ENCODE measurements at places on chromosomes 1 and 21.

DNA sequence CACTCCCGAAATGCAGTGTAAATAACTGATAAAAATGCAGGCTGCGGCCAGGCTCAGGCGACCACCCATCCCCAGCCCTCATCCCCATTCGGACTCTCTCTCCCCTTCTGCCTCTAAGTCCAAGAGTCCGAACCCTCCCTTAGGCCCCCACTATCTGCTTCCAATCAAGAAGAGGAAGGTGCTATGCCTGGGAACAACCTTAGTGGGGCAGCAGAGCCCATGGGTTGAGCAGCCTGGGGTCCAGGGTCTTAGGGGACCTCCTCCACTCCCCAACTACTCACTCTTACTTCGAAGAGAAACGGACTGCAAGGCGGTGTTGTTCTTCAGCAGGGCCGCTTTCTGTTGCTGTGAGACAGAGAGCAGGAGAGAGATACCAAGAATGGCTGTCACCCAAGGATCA, 12.2 kb downstream of the ARHGEF2 start:
- DNase-seq: no peak

GRCh38 chr1:51726544-51727225, 109.8 kb downstream of the OSBPL9 start:
- DNase-seq: no peak

- no peak for DNase-seq
Observed at GRCh38 chr1:58256041-58256440, 290.5 kb downstream of the OMA1 start.

DNA sequence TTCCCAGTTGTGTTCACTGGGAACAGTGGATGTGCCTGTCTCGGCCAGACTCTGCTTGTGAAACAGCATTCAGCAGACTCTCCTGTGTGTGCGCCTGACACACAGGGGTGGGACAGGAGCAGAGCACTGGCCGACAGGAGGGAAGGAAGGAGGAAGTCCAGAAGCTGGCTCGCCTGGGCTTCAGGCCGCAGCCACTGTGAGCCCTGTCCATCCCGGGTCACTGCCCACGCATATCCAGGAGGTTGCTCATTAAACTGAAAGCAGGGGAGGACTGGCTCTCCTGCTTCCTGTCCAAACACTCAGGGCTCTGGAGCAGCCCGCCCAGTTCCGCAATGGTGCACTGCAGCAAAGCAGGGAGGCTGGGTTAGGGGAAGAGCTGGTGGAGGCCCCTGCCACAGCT, 218.7 kb upstream of the VAMP3 start:
- no peak for DNase-seq

GRCh38 chr1:96416111-96416595, 305.4 kb upstream of the PTBP2 start:
- DNase-seq: no peak

DNA sequence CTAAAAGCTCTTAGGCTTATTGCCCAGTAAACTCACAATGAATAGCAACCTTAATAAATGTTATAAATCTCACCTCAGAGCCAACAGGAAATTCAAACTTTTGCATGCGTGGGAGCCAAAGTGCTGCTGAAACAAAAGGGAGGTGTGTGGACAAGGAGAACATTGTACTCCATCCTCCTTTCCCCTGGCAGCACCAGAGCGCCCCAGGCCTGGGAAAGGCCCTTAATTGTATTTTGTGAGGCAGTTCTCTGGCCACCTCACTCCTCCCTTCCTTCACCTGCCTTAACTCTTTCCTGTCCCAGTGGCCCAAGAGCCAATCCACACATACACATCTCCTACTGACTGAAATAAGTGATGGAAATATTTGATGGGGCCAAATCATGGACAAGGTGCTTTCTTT, 648.5 kb downstream of the LMO4 start:
- no peak for DNase-seq

DNA sequence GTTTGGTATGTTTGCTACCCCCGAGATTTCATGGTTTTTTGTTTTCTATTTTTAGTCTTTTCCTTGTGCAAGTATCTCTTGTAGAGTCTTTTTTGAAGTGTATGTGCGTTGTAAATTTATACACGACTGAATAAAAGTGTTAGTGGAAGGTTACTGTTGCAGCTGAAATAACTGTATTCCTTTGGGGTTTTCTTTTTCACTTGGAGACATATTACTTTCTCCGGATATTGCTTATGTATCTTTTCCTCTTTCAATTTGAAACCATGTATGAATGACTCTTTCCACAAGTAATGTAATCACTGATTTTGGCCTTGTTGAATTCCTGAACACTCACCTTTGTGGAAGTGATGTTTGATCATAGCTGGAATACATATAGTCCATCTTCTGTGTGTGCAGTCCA, 956 bp downstream of the URB2 start:
- no peak for DNase-seq

DNA sequence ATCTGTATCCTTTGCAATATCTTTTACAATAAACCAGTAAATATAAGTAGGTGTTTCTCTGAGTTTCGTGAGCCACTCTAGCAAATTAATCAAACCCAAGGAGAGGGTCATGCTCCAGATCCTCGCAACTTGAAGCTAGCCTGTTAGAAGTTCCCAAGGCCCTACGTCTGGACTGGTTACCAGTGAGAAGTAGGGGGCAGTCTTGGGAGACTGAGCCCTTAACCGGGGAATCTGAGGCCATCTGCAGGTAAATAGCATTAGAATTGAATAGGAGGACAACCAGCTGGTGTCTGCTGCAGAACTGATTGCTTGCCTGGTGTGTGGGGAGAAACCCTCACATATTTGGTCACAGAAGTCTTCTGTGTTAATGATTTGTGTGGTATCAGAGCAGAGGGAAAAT, 190.5 kb downstream of the RYR2 start:
- DNase-seq: no peak

DNA sequence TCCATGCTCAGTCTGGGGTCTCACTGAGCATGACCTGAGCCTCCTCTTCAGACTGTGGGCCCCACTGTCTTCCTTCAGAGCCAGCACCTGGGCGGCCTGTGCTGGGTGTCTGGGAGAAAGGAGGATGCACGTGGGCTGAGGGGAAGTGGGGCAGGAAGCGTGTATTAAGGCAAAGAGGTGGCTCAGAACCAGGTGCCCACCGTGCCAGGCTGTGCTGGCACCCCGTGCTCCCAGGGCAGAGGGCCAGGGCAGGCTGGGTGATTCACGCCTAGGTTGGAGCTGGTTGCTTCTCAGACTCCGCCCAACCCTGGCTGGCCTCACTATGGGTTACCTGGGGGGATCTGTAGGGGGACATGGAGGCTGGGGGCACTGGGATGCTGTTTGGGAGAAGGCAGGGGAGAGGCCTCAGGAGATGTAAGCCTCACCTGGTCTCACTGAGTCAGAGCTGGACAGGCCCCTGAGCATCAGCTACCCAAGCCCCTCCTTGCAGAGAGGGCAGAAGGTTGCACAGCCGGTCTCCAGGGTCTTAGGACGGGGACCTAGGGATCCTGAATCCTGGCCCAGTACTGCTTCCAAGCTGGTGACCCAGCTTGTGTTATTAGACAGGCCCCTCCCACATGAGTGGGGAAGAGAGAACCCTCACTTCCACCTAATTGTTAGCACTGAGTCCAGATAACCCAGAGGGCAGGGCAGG, 18.6 kb upstream of the PADI1 start:
- DNase-seq: no peak

DNA sequence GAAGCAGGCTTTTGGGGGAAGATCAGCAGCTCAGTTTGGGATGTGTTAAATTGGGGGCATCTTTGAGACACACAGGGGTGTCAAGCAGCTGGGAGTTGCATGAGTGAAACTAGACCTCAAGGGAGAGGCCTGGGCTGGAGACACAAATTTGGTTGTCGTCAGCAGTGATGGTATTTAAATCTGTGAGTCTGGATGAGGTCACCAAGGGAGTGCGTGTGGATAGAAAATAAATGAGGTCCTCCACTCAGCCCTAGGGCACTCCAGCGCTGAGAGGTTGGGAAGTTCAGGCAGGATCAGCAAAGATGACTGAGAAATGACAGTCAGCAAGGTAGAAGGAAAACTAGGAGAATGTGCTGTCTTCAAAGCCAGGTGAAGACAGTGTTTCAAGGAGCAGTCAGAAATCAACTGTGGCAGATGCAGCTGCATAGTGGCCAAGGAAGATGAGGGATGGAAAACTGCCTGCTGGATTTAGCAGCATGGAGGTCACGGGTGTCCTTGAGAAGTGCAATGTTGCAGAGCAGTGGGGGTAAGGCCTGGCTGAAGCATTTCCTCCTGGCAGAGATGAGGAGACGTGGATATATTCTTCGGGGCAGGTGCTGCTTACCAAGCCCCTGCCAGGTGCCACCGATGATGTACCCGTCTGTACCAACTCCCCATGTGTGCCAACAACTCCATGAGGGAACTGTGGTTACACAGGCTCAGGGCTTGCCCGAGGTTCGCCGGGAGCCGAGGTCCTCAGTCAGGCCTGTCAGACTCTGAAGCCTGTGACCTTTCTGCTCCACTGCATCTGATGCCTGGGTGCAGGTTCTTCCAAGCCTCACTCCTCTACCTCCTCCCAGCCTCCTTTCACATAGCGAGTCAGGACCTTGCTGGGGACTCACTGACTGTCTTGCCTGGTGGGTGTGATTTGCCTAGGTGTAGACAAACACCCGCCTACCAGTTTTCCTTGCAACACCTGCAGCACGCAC, 11.3 kb downstream of the MAP7D1 start:
- no peak for DNase-seq

- no peak for DNase-seq
Observed at GRCh38 chr1:6627031-6627430, 2.4 kb downstream of the THAP3 start.

- peak; percentile 10 for DNase-seq
Observed at GRCh38 chr21:46048926-46049889, 48.7 kb upstream of the COL6A2 start.

DNA sequence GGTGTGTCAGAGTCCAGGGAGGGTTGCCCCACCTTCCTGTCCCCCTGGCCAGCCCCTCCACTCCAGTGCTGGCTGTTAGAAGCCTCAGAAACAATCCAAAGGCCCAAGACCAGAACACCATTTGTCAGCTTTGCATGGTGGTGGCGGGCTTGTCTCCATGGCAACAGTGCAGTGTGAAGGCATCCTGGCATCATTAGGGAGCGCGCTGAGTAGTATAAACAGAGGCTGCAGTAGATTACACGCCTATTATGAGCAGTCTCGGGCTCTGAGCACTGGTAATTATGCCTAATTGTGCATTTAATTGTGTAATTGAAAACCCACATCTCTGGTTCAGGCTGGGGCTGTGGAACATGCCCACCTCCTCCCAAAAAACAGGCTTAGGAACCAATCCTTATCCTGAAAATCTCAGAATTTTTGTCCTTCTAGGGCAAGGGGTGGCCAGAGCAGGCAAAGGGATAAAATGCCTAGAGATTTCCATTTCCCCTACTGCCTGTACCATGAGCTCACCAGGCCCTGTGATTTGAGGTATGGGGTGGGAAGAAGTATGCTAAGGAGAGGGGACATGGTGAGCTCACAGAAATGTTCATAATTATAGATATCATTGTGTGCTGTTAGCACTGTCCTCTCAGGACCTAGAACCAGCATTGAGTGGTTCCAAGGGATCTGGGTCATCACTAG, 11.7 kb downstream of the NKAIN1 start:
- no peak for DNase-seq

DNA sequence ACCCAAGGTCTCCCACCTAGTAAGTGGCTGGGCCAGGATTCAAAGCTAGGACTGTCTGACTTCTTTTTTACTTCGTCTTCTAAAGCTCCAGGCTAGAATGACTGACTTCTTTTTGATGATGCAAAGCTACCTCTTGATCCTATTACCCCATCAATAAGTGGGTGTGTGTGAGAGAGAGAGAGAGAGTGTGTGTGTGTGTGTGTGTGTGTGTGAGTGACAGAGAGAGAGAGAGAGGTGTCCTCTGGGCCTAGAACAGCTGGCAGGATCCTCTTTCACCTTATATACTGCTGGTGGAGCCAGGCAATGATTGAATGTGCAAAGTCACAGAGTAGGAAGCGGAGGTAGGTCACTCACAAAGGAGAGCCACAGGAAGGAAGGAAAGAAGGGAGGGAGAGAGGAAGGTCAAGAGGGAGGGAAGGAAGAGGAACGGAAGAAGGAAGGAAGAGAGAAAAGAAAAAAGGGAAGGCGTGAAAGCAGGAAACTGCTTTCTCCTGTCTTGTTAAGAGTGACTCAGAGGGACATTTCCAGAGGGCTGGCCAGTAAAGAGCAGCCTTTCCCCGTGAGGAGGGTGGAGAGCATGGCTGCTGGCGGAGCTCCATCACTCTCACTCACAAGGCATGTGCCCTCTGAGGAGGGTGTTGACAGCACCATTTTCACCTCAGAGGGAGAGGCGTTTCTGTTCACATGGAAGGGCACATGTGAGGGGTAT, 68.9 kb downstream of the CDC7 start:
- DNase-seq: no peak

DNA sequence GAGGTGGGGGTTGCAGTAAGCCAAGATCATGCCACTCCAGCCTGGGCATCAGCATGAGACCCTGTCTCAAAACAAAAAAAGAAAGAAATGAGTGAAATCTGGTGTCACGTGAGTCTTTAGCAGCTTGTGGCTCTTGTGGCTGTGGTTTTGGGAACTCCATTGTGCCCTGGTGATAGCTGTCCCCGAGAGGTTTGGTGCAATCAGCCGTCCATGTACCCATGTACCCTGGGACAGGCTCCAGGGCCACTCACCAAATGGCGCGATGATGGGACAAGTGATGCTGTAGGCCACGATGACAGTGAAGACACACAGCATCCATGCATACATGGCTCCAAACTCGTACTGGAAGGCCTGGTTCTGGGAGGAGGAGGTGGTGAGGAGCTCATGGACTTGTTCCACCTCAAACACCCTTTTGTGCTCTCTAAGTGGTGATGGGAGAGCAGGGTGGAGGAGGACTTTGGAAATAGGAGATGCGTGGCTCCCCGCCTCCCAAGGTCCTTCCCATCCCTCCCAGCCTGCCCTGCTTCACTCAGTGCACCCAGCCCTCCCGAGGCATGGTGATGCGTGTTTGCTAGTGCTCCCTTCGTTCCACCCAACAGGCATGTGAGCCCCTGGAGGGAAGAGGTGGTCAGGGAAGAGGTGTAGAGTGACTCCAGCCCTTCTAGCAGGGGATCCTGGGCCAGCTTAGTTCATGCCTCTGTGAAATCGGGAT, 29.6 kb downstream of the TMEM63A start:
- no peak for DNase-seq

DNA sequence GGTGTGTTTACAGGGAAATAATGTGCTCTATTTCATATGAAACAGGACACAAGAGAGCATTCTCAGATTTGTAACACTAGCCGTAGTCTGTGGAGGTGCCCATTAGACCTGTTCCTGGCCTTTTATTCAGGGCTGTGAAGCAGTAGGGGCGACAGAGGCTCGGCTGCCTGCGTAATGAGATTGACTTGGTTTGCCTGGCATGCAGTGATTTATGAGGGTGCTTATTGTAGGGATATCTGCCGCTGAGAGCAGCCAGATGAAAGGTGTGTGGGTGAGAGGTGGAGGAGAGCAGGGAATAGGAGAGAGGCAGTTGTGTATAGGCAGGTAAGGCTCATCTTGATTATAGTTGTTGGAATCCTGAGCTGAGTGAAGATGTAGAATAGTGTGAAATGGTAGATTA, 51.3 kb downstream of the DNAJC6 start:
- no peak for DNase-seq

- no peak for DNase-seq
Observed at GRCh38 chr1:156775799-156776198, 8.5 kb downstream of the PRCC start.

DNA sequence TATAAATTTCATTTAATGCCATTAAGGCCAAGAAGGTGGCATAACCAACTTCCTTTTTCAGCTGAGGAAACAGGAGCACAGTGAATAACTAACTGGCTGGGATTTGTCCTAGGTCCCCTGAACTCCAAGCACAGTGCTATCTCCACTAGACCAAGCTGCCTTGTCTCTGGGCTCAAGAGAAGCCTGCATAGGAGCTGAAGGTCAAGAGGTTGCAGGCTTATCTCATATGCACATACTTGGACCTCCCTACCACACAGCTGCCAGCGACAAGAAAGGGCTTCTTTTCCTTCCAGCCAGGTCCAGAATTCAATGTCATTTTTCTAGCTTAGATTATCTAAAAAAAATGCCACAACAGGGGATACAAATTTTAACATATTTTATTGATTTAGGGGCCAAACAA, 27.1 kb downstream of the AK2 start:
- no peak for DNase-seq
